ENCODE measurements at places on chromosomes 2 and 18. TPM values are rescaled to one million over a fixed set of nuclear protein-coding genes. Genes with fewer than 3 reads are reported as not detected.

Gene BMPR2
- total RNA-seq, result 30.5 TPM

Gene EML6
- total RNA-seq, result 1.7 TPM

Gene SP9
- not detected for total RNA-seq

Gene PID1
- total RNA-seq, result 211 TPM

Gene STRADB
- total RNA-seq, result 22.9 TPM

Gene FAHD2B
- total RNA-seq, result 12.1 TPM

Gene UGT1A5
- not detected for total RNA-seq

Gene NEUROD1
- total RNA-seq, result not detected

Gene ZNF521
- not detected for total RNA-seq

Gene C2orf80
- total RNA-seq, result not detected

Gene GALR1
- not detected for total RNA-seq

Gene C2orf66
- total RNA-seq, result 0.98 TPM

Gene OTOS
- total RNA-seq, result not detected

Gene HDAC4
- 21.8 TPM for total RNA-seq

Gene ARHGAP28
- total RNA-seq, result 3.0 TPM

Gene LYPD6B
- total RNA-seq, result 0.37 TPM

Gene MYO7B
- total RNA-seq, result not detected

Gene GAD1
- total RNA-seq, result 2.5 TPM

Gene ALLC
- not detected for total RNA-seq

Gene FASTKD2
- 34.6 TPM for total RNA-seq

Gene IL1RL1
- 25.6 TPM for total RNA-seq

Gene SKOR2
- total RNA-seq, result not detected

All from MCF 10A (cell line).